ENCODE measurements at places on chromosomes 4 and X.

DNA sequence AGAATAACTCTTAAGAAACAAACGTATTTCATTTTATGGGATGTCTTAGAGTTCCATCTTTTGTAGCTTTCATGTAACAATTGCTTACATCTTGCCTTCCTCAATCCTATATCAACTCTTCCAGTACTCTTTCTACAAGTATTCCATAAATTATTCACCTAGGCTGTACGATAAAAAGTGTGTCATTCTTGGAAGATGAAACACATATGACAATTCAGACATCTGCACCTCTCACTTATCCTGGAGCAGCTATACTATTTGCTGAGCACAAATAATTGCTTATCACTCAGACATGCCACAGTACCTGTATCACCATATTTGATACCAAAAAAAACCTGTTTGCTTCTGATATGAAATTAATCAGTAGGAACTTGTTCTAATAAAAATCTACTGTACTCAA, 1.0 kb downstream of the POF1B start:
- no peak for DNase-seq

GRCh38 chr4:46329118-46329976, 60.6 kb downstream of the GABRA2 start:
- no peak for DNase-seq

- no peak for DNase-seq
Measured at GRCh38 chrX:154011376-154012335, 8.0 kb downstream of the IRAK1 start.

GRCh38 chr4:4779054-4779453, 80.4 kb upstream of the MSX1 start:
- no peak for DNase-seq

- DNase-seq = no peak
Measured at GRCh38 chr4:172786039-172786792, 382.4 kb upstream of the GALNT7 start.

DNA sequence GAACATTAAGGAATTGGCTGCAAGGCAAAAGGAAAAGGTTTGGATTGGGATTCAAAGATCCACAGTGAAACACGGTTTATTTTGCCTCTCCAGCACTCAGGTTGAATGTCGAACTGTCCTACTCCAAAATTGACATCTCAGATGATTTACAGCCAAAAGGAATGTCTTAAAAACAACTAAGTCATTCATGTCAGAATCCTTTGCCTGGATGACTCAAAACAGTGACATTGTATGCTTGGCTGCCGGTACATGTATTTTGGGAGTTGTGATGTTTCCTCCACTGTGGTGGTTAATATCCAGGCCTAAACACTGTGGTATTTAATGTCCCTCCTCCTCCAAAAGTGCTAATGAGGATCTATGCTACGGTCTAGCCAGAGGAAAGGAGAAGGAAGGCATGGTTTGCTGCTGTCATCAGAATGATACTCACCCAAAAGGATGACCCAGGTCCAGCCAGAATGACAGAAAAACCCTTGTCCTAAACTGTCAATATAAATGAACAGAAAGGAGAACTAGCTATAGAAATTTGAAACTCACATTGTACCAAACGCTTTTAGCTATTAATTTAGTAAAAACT, 20.9 kb downstream of the PGM2 start:
- DNase-seq = no peak
